Stimulated activated naive CD4-positive, alpha-beta T cell (primary cell): ENCODE measurements at places on chromosomes 2 and 18.

GRCh38 chr2:38959938-38960608 is 70.4 kb downstream of the ARHGEF33 start:
- DNase-seq: peak; percentile 23

GRCh38 chr2:45729753-45730512 is 78.5 kb downstream of the PRKCE start:
- DNase-seq: no peak

DNA sequence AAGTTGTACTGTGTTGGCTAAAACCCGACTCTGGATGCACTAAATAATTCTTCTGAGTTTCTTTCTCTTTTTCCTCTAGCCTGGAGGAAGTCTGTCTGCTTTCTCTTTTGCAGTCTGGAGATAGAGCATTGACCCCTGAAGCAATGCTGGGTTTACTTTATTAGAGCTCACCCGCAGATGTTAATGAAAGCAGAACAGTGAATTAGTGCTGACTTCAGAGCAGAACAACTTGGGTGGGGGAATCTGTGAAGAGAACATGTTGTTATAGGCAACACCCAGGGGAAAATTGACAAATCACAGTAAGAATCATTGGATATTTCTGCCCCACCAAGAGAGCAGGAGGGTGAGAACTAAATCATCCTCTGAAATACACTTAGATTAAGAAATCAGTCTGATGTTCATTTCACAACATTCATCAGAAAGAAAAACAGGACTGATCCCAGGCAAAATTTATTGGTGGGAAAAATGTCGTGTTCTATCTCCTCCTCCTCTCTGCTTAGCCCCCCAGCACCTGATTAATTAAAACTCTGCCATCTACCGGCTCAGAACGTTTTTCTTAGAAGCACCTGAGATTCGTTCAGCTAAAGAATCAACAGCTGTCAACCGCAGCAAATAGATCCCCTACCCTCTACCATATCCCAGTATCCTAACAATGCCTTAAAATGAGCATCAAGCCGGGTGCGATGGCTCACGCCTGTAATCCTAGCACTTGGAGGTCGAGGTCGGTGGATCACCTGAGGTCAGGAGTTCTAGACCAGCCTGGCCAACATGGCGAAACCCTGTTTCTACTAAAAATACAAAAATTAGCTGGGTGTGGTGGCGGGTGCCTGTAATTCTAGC is 165.1 kb downstream of the FMNL2 start:
- no peak for DNase-seq

GRCh38 chr18:32763293-32763692 is 9.5 kb downstream of the KLHL14 start:
- DNase-seq: no peak

- no peak for DNase-seq
Measured at GRCh38 chr18:57837917-57838548, 34.9 kb upstream of the ATP8B1 start.

GRCh38 chr2:39361511-39361910 is 75.6 kb downstream of the MAP4K3 start:
- DNase-seq: no peak

DNA sequence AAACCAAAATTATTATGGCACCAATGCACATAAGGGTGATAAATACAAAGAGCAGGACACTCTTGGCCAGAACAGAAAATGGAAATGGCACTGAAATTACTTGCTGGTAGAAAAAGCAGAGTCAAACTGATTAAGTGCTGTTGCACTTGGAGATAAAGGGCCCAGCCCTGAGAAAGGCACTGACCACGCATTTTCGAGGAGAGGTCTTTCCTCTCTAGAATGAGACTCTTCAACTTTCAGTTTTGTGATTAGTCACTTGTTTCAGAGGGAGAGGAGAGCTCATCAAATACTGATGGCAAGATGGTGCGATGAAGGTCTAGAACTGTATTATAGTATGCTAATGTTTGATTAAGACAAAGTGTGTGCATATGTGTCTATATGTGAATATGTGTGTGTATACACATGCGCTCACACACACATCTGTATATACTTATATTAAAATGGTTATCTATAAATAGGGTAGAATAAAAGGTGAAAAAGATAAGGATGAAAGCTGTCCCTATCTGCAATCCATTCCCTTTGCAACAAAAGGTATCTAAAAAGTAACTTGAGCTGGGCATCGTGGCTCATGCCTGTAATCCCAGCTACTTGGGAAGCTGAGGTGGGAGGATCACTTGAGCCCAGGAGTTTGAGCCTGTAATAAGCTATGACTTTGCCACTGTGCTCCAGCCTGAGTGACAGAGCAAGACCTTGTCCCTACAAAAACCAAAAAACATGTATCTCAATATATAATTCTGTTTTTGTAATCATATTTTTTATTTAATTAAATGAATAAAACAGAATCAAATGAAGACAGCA is 48.8 kb upstream of the ZDBF2 start:
- no peak for DNase-seq

DNA sequence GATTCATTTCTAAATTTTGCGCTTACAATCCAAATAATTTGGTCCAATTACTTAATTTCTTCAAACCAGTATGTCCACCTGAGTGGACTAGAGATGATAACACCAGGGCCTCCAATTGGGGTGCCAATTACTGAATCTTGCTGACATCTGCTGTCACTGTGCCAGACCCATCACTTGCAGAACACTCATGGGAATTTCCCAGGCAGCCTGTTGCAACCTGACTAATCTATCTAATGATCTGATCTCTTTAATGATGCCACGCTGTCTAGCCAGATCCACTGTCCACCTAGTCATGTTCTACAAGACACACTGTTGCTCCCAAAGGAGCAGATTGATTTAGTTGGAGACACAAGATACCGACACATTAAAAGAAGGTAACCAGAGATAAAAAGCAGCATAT is 11.8 kb upstream of the LRP1B start:
- no peak for DNase-seq

DNA sequence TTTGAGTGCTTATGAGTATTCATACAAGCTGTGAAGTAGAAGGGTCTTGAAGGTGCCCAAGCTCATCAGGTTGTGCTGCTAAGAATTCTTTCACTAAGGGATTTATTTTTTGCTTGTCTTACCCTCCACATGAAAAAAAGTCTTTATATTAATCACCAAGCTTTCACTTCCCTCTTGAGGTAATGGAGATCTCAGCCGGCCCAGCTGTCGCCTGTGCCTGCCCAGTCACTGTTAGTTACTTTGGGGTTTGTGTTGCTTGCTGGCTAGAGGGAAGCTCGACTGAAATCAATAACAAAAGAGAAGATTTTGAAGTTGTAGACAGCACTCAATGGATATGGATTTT is 21.9 kb downstream of the MC2R start:
- no peak for DNase-seq

DNA sequence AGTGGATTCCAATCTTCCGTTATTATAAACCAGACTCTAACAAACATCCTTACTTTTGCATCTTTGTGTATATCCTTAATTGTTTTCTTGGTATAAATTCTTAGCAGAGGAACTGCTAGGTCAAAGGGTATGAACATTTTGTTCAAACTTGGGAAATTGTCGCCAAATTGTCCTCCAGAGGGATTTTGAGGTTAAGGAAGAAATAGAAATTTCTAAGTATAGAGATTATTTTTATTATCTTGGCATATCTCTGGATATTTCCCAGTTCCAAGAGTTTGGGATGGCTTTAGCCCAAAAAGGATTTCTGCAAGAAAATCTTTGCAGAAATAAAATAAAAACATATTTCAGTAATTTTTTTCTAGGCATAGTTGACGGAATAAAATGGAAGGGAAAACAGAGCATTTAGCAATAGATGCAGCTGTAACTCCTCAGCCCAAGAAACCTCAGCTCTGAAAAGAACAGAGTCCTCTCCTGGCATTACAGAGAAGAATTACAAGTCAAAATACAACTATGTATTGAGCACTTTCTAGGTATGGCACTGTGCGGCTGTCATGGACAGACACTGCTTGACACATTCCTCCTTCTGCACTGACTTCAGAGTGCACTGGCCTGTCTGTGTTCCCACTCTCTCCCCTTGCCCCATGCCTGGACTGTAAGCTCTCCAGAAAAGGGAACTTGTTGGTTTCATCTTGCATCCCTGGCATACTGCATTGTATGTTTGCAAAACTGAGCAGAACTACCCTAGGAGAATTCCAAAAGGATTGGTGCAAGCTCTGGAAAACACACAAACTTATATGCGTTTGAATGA is 117.3 kb upstream of the STON1 start:
- DNase-seq: no peak

DNA sequence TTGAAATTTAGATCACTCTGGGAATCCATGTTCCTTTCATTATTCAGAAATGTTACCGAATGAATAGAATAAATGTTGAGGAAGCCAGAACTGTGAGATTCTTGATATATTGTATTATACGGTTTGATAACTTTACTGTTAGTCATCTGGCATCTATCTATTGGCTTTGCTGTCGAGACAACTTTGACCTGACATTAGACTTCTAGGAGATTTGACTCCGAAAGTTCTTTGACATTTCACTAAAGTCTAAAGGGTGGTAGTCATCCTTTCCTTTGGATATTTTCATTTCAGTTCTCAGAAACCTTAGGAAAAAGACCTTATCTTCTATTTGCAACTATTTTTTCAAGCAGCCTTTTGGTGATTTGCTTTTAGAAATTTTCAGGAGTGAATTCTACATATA is 1.9 kb downstream of the BMPR2 start:
- no peak for DNase-seq

GRCh38 chr2:62382757-62383156 is 123.2 kb downstream of the TMEM17 start:
- DNase-seq: no peak

- no peak for DNase-seq
Measured at GRCh38 chr2:1479346-1479745, 66.1 kb downstream of the TPO start.

- no peak for DNase-seq
Measured at GRCh38 chr2:173280853-173281252, 73.8 kb upstream of the CDCA7 start.

- DNase-seq: no peak
Measured at GRCh38 chr2:3986530-3987258, 283.3 kb downstream of the DCDC2C start.

- DNase-seq: no peak
Measured at GRCh38 chr2:173747035-173747434, 218.1 kb downstream of the SP3 start.
